ENCODE measurements at places on chromosomes 3 and 15. TPM values are rescaled to one million over a fixed set of nuclear protein-coding genes. Genes with fewer than 3 reads are reported as not detected.

MKRN3 gene
- 0.37 TPM for total RNA-seq

GABRA5 gene
- total RNA-seq, result not detected

PCLAF gene
- 11.0 TPM for total RNA-seq

TM4SF18 gene
- 1.2 TPM for total RNA-seq

GP9 gene
- total RNA-seq, result not detected

AADAC gene
- total RNA-seq, result 9.0 TPM

PPP1R14D gene
- not detected for total RNA-seq

ANO10 gene
- 25.9 TPM for total RNA-seq
